Foreskin melanocyte (primary cell): ENCODE measurements at places on chromosomes 7 and 10.

DNA sequence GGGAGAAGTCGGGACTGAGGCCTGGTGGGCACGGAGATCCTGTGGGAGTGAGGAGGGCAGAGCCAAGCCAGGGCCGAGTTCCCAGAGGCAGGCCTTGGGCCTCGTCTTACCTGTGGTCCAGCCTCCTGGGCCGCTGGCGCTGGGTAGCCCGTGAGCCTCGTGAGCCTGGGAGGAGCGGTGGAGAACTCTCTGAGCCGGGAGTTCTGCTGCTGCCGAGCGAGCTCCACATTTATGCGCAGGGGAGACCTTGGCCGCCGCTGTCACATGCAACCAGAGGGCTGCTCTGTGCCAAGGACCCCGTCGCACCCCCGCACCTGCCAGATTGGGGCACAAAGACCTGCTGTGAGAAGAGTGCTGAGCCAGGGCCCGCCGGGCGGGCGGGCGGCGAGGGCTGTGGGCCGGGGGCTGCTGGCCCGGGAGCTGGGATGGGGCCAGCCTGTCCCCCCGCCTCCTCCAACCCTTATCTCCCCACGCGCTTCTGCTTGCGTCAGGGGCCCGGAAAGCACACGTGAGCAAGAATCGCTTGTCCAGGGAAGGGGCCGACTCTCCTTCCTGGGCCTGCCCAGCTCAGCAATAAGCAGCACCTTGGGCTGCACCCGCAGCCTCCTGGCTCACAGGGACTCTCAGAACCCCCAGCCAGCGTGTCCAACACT lies 10.2 kb downstream of the VENTX start:
- no peak for DNase-seq

GRCh38 chr10:13365243-13365642 lies 17.1 kb upstream of the SEPHS1 start:
- DNase-seq: no peak

- DNase-seq: no peak
These were observed 101.4 kb downstream of the GPAM start for GRCh38 chr10:112082120-112082519.

DNA sequence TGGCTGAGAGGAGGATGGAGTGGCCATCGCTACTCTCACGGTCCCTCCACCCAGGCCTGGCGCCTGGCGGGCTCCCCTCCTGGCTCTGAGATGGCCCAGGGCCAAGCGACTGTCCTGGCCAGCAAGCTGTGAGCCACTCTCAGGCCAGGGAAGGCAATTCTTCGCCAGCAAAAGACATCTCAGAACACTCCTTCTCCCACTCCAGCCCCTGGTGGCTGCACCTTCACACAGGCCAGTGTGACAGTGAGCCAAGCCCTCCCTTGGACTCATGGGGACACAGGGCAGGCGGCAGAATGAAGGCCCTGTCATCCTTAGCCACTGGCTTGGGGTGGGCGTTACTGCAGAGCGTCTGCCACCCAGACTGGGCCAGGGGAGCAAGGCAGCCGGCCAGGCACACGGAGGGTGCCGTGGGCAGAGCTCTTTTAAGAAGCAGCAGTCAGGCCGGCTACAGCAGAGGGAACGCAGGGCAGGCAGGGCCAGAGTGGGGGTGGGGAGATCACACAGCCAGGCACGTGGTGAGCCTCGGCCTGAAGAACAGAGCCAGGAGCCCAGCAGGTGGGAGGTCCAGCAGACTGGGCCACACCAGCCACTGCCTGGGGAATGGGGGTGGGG lies 14.4 kb downstream of the STK32C start:
- no peak for DNase-seq

GRCh38 chr10:117226813-117227451 lies 14.0 kb upstream of the SLC18A2 start:
- peak; percentile 13 for DNase-seq

- DNase-seq: no peak
These were observed 490.0 kb upstream of the LRRN3 start for GRCh38 chr7:110600956-110601355.
